ENCODE measurements at places on chromosomes 6 and 20.

DNA sequence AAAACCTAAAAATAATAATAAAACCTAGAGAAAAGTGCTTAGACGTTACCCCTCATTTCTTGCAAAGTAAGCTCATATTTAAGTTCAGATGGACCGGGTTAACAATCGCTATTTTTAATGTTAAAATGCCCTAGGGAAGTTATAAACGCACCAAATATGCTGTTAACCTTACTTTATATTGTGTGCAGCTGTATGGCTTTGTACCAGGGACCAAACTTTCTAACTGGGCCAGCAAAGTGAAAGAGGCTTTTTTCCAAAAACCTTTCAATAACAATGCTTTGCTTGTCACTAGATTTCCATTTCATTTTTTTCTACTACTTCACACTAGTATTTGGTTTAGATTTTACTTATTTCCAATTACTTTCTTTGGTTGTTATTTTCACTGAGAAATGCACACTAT lies 248.5 kb downstream of the FOXC1 start:
- no peak for DNase-seq

DNA sequence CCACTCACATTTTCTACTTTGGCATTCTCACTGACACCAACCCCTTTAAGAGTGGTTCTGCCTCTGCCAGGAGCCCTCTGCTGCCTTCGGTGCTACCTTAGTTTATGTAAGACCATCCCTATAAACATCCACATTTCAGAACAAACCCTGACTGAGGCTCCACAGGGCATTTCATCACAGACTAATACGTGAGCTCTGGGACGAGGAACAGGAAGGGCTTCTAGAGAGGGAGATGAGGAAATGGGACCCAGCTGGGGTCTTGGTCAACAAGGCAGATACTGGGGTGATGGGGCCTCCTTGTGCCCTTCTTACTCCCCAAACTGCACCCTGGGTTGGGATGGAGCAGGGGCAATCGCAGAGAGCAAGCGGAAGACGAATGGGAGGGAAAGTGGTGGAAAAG lies 86.5 kb upstream of the FYN start:
- DNase-seq: no peak

DNA sequence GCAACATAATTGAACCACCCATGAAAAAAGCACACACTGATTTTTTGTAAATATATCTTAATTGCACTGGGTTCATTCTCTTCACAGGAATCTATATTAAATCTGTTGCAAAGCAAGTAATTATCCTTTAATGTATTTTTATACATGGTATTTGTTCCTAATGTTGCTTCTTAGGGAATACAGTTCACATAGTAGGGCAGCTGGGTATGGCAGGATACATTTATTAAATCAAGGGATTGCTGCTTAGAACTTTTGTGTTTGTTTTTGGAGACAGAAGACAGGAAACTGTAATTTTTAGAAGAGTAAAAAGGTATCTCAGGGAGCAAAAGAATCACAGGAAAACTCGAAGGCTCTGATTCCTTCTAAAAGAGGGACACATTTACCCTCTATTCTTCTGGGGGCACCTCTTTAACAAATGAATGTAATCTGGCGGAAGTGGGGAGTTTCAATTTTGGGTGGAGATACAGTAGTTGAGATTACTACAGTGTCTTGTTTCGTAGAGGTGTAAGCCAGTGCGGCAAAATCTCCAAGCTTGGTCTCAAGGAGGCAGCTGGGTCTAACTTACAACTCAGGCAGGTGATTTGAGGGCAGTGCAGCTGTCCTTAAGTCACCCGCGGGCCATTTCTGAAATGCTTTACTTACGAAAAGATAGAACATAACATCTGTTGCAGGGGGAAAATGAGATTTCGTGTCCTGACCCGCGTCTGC lies 812 bp upstream of the SMIM13 start:
- DNase-seq: no peak

DNA sequence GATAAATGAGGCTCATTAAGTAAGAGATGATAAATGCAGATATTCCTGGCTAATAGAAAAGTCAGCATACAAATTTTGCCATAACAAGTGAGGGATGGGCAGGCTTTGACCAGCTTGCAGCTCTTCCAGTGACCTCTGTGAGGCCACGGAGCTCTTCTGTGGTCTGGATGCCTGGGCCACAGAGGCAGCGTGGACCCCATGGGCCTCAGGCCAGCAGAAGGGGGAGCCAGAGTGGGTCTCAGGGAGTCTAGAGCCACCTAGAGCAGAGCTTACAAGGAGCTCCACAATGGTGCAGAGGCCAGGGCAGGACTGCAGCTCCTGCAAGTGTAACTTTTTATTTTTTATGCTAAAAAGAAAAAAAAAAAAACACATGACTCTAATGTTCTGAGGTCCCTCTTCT lies 165.1 kb downstream of the ARID1B start:
- no peak for DNase-seq

DNA sequence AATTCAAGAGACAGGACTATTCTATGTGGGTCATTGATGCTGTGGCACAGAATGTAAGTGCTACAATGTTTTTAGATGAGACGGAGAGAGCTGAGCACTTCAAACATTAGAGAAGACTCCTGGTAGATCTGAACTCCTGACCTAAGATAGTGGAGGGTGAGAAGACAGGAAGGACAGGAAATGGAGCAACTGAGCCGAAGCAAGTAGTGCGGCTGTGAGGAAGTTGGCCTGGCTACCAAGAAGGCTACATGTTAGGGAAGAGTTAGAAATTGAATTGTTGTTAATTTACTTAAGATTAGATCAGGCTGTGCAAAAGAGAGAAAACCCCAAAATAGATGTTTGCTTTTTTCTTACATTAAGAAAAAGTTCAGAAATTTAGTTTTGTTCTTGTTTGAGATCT lies 14.4 kb upstream of the MLIP start:
- no peak for DNase-seq

DNA sequence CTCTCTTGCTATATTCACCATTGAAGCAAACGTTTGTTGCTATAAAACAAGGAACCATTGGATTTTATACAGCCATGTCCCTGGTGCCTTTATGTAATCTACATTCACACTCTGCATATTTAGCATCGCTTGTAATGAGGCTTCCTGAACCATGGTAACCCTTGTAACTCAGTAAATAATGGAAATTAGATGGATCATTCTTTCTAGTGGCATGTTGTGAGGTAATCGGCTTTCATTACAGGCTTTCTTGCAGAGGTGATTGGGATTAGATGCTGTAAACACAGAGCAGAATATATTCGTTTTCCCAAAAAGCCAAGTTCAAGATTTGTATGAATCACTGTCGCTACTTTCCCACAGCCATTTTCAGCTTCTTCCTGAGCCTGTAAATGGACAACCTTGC lies 36.1 kb downstream of the SMPDL3A start:
- DNase-seq: no peak

- DNase-seq: no peak
Observed at GRCh38 chr6:125906158-125906998, 50.2 kb upstream of the HINT3 start.

- no peak for DNase-seq
Observed at GRCh38 chr6:94065707-94066337, 646.5 kb upstream of the EPHA7 start.

DNA sequence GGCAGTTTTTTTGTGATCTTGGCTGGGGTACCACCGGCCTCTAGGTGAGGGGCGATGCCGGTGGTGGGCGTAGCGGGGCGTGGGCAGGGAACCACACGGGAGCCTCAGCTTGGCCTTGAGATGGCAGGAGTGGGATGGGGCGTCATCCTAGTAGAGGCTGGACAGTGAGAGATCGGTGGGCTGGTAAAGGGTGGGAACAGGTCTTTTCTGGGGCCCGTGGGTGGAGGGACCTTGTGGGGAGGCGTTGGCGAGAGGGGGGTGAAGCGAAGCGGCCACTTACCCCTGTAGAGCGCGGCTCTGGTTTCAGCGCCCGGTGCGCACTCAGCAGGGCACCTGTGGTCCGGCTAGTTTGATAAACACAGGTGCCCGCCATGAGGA lies 12.0 kb downstream of the ITPR3 start:
- DNase-seq: no peak

GRCh38 chr6:43695967-43696291 lies 8.3 kb upstream of the MRPS18A start:
- no peak for DNase-seq

DNA sequence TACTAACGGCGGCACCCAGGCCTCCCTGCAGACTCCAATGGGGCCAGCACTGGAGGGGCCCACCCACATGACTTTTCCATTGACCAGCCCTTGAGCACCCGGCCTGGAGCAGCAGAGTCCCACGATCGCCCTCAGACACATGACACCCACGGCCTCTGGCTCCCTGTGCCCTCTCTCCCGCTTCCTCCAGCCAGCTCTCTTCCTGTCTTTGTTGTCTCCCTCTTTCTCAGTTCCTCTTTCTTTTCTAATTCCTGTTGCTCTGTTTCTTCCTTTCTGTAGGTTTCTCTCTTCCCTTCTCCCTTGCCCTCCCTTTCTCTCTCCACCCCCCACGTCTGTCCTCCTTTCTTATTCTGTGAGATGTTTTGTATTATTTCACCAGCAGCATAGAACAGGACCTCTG lies 26.1 kb upstream of the FANCE start:
- no peak for DNase-seq

- DNase-seq: no peak
Observed at GRCh38 chr6:146985111-146985510, 219.1 kb upstream of the STXBP5 start.

GRCh38 chr6:110270165-110270564 lies 88.0 kb downstream of the METTL24 start:
- DNase-seq: no peak

DNA sequence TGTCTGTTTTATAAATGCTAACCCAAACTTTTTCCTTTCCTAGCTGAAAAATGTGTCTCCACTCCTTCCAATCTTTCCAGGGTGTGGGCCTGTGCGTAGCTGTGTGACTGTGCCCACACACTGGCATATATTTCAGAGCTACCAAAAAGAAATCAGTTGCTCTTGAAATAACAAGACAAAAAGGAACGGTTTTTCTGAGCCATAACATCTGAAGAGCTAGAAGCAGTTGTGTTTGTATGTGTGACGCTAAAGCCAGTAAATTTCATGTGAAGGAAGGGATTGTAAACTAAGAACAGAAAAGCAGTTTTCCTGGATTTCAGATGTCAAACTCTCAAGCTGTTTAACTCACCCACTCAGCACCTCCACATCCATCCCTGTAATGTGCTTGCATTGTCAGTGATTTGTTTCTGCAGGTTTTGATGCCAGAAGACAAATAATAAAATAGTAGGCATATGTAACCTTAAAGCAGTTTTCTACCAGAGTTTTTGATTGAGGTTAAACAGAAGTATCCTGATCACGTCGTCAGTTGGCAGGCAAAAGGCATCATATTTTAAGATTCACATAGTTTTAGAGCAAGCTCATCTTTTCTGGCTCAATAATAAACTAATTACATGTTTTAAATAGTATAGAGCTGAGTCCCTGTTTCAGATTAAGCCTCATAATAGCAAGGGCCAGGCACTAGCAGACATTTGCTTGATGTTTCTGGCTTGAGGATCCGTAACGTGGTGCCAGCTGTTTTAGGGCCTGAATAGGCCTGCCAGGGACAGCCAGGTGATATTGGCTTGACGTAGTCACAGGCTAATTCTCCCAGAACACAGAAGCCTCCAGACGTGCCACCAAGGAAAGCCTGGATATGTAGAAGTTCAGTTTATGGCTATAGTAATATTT lies 90.9 kb downstream of the FOXO3 start:
- no peak for DNase-seq

GRCh38 chr6:10404799-10405512 lies 9.9 kb downstream of the TFAP2A start:
- DNase-seq: no peak

DNA sequence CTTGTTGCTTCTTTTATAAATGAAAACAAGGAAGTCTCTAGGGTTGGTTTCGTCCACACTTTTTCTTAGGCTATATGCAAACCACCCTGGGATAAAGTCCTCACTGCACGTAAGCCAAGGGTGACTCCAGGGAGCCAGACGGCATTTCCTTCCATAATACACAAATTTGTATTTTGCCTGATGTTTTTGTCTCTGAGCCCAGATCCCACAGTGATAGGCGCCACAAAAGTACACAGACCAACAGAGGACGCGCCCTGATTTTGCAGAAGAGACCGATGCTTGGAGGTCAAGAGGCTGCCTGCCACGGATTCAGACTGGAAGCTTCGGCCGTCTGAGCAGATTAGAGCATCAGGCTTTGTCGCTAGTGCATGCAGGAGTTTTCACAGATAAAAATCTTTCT lies 22.8 kb downstream of the FOXQ1 start:
- no peak for DNase-seq

GRCh38 chr6:89186762-89187161 lies 30.4 kb downstream of the GABRR1 start:
- DNase-seq: no peak

- DNase-seq: no peak
Observed at GRCh38 chr6:5085648-5086293, 630 bp downstream of the PPP1R3G start.

GRCh38 chr6:40896696-40897095 lies 142.3 kb downstream of the UNC5CL start:
- no peak for DNase-seq

DNA sequence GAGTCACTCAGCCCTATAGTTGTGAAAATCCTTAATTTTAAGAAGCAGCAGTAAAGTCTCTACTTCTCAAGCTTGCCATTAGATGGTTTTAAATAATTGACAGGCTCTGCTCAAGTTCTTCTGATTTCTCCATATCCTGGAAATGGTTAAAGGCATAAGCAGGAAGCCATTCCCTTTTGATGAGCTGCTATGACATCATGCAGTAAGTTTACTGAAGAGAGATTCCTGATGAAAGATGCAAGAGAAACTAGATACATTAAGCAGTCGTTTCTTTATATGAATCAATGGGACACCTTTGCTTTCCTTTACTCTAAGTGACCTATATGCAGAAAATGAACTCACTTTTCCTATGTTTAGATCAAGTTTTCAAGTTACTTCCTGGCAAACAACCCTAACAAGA lies 9.8 kb downstream of the POPDC3 start:
- DNase-seq: no peak
